Right lung (tissue), 10 donors: ENCODE measurements at places on chromosomes 5 and 9. TPM values are rescaled to one million over a fixed set of nuclear protein-coding genes. Genes with fewer than 3 reads are reported as not detected.

SHC3 gene
- 13.5 TPM for polyA plus RNA-seq

GRCh38 chr5:71573591-71573990 lies 13.5 kb upstream of the MCCC2 start:
- no peak for DNase-seq

- DNase-seq, result no peak
Measured at GRCh38 chr9:101029315-101030085, 973 bp downstream of the PLPPR1 start.

PCDHGA11 gene
- 3.2 TPM for polyA plus RNA-seq
